DMS53 (cell line): ENCODE measurements at places on chromosomes 13 and 19.

GRCh38 chr13:52885141-52885540 lies 36.7 kb upstream of the PCDH8 start:
- DNase-seq, result no peak

- DNase-seq, result no peak
Measured at GRCh38 chr19:8461376-8461775, 16.6 kb downstream of the HNRNPM start.

- no peak for DNase-seq
Measured at GRCh38 chr19:6590258-6590826, 608 bp downstream of the CD70 start.

- no peak for DNase-seq
Measured at GRCh38 chr13:80389073-80390038, 48.4 kb upstream of the SPRY2 start.

GRCh38 chr19:2805261-2805900 lies 14.3 kb upstream of the ZNF554 start:
- no peak for DNase-seq

GRCh38 chr13:71210861-71211260 lies 656.1 kb downstream of the DACH1 start:
- DNase-seq, result no peak

- no peak for DNase-seq
Measured at GRCh38 chr13:41049480-41050440, 11.5 kb upstream of the WBP4 start.

- no peak for DNase-seq
Measured at GRCh38 chr13:74168263-74168675, 34.1 kb upstream of the KLF12 start.

DNA sequence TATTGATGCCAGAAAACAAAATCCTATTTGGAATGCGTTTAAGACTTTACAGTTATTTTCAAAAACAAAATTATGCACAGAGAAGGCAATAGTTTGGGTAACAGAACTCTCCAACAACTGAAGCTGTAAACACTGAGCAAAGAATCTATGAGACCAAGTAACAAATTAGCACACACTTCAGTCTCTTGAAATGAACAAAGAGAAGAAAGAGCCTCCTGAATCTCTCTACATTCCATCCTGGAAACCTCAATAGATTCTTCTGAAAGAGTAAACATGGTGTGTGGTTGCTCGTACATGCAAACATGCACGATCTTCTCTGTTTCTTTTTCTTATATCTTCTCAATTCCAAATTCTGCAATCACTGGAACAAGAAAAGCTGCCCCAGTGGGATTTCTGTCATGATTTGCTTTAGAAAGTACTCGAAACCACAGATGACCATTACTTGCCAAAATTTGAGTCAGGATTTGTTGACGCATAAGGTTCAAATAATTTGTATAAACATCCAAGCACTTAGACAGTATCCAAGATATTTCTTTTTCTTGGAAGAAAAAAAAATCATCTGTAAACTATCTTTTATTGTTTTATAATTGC lies 137.9 kb upstream of the DACH1 start:
- no peak for DNase-seq

DNA sequence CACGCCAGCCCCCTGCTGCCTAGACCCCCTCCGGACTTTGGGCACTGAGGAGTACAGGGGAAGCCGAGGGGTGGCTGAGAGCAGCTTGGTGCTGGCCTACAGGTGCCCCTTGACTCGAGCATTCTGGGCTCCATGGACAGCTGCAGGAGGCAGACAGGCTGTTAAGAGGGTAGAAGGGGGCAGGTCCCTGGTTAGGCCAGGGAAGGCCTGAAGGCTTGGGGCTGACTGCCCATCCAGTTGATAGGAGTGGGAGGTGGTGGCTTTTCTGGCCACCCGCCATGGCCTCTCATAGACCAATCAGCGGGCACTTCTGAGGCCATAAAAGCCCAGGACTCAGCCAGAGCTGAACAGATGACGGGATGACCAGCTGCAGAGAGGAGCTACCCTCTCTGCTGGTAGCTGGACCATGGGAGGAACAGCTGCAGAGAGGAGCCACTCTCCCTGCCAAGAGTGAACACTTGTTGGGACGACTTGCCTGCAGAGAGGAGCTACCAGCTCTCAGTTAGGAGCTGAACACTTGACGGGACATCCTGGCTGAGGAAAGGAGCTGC lies 10.7 kb upstream of the SUPT20H start:
- DNase-seq, result no peak

DNA sequence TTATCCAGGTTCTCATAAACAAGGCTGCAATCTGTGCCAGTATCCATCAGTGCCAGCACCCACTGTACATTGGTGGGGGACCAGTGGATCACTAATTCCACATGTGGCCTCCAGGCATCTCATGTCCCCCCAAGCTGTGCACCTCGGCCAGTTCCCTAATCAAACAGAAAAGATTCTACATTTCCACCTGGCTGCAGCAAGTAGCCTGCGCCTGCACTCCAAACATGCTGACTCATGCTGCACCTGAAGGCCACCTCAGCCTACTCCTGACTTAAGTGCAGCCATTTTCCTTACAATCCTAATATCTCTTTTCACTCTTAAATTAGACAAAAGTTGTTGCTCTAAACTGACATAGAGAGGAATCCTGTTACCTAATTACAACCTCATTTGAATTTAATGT lies 729.4 kb upstream of the MIR17HG start:
- peak; percentile 46 for DNase-seq

DNA sequence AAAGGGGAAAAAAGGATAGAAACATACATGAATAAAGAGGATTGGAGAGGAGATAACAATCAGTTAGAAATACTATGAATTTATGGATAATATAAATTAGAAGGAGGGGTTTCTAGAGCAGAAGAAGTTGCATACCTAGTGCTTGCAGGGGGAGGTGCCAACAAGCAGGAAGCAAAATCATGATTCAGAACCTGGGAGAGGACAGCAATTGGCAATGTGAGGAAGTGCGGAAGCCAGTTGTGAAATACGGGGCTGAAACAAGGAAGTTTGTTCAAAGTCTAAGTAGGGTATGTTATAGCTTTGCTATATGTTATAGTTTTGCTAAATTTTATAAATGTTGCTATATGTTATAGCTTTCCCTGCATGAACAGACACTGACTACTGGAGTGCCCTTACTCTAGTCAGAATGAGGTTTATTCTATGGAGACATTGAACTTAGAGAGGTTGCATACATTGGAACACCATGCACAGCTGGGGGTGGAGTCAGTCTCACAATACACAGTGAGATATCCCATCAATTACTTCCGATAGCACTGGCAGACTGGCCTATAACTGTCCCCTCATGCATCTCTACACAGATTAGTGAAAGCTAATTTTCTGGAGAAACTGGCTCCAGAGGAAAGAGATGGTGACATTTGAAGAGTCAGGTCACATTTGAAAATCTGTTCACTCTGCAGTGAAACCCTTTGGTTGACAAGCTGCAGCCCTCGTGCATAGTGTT lies 92.1 kb downstream of the GPC6 start:
- no peak for DNase-seq

- DNase-seq, result no peak
Measured at GRCh38 chr13:68030152-68030809, 800.1 kb upstream of the PCDH9 start.

GRCh38 chr13:23463661-23464060 lies 30.2 kb upstream of the SACS start:
- DNase-seq, result no peak

DNA sequence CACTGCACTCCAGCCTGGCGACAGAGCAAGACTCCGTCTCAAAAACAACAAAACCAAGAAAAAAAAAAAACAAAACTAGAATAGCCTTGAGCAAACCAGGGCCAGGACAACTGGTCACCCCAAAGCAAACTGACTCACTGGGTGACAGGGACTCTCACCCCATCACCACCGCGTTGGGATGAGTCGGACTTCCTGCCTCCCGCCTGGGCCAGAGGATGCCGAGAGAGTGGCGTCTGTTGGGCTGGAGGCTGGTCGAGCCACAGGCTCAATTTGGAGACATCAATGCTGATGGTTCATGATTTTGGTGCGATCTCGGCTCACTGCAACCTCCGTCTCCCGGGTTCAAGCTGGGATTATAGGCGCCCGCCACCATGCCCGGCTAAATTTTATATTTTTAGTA lies 11.6 kb downstream of the TMPRSS9 start:
- no peak for DNase-seq

DNA sequence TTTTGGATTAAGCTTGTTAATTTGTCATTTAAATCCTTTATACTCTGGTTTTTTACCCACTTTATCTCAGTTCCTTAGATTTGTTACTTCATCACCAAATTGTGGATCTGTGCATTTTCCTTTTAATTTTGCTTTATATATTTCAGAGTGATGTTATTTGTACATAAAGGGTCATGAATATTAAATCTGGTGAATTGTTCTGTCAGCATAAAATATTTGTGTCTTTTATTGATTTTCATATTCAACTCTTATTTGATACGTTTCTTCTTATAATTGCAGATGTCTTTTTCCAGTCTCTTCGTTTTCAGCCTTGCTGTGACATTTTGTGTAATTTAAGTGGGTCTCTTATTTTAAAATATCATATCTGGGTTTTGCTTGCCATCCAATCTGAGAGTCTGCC lies 4.7 kb downstream of the SETDB2 start:
- DNase-seq, result no peak

- DNase-seq, result peak; percentile 43
Measured at GRCh38 chr19:18168673-18169381, 4.8 kb upstream of the IFI30 start.

DNA sequence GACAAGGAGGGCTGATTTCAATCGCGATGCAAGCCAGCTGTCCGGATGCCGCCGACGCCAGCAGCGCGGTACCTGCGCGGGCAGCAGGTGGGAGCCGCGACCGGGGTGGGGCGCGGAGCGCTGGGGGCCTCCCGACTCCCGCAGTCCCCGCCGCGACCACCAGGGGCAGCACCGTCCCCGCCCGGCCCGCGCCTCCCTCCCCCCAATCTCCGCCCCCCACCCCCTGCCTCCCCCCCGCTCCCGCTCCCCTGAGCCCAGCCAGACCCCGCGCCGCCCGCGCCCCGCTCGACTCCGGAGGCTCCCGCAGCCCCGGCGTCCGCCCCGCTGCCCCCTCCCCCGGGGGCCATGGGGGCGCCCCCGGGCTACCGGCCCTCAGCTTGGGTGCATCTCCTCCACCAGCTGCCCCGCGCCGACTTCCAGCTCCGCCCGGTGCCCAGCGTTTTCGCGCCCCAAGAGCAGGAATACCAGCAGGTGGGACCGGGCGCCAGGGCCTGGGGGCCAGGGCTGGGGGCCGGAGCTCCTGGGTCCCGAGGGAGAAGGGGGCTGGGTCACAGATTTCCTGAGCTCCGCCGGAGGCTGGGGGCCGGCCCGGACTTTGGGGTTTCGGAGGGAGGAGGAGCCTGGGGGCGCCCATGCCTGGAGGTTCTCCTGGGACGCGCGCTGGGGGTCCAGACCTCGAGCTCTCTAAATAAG lies at the start of gene TTYH1:
Gene TTYH1 (plus strand): TSS at position 257 of the 693 bp plus-strand sequence. CDS start 89 bp downstream, at position 346.
- no peak for DNase-seq

GRCh38 chr13:28650284-28650683 lies 8.6 kb upstream of the POMP start:
- DNase-seq, result no peak

GRCh38 chr13:46211116-46211482 lies 629 bp upstream of the LRRC63 start:
- DNase-seq, result peak; percentile 70

GRCh38 chr19:34662919-34663318 lies 14.0 kb downstream of the SCGB2B2 start:
- peak; percentile 91 for DNase-seq

DNA sequence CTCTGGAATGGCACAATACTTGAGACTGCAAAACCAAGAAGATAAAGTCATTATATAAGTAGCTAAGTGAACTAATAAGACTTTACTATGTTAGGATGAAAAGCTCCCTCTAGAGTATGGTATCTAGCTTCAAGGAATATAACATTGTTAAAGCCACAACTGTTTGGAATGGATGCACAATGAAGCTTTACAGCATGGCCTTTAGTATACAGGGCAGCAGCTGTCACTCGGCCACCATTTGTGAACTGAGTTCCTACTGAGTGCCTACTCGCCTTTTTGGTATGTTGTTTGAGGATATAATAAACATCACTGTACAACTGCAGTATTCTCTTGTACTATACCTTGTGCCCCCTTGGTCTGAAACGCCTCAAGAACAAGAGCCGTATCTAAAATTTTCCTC lies 6.8 kb downstream of the ALG5 start:
- no peak for DNase-seq

GRCh38 chr13:27810009-27810408 lies 17.7 kb downstream of the GSX1 start:
- no peak for DNase-seq

DNA sequence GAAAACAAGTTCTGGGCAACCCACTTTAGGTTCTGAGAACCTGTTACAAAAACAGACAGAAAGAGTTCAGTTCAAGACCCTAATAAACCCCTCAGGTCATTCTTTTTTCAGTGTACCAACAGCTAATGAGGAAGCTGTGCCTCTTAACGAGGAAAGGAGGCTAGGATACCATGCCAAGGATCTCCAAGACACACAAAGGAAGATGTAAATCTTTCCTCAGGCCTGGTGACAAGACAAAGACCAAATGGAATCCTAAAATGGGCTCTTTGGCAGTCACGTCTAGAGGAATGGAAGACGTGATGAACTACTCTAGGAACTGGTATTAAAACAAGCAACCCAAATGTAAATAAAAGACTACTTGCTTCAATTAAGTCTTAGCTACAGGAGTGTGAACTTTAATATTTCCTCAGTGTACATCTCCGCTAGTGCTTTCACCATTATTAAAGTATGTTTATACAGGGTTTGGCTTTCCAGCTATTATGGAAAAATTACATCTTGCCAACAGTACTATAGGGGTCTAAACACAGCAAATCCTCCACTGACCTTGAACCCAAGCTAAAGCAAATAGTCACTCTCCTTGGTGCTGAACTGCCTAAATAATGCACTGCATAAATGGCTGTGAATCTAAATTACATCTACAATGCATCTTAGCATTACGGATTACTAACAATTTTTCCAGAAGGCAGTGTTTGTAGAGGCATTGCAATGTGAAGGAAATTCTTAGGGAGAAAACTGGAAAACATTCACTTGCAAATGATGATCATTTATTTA lies 42.3 kb downstream of the ENOX1 start:
- DNase-seq, result no peak

- no peak for DNase-seq
Measured at GRCh38 chr19:33950091-33950750, 153.6 kb downstream of the KCTD15 start.

DNA sequence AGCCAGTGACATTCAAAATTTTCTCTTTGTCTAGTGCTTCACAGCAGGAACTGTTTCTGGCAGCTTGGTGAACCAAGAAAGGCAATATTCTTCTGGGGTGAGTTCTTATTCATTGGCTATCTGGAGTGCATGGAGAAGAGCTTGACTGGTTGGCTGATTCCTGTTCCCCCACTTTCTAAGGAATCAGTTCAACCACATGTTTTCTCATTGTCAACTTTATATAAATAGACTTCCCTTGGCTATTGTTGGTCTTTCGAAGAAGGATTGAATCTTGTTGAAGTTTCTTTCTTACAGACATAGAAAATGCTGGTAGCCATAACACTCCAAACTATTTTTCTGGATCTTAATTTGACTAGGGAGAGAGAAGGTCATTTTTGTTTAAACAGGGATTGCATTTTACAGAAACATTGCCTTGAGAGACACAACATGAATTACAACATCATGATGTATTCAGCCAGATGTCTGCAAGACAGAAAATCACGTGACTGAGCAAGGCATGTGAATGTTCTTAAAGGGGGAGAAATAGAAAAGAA lies 85.2 kb downstream of the EDNRB start:
- DNase-seq, result no peak
